Kidney (tissue), 22 donors: ENCODE measurements at places on chromosomes 16 and 17.

DNA sequence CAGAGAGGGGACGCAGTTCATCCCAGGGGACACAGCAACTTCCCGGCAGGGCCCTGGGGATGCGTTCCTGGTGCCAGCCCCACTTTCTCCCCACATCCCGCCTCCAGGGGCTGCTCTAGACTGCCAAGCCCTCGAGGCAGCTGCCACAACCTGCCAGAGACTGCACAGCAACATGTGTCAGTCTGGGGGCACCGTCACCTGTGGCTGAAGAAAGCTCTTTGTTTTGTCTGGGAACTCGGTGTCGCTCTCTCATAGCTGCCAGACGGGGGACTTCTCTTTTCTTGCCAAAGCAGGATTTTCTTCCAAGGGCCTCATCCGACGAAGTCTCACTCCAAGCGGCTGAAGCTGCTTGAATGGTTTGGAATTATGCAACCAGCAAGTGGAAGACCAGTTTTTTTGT lies 43.7 kb downstream of the COTL1 start:
- no peak overlapping the region for H3K4me3 ChIP-seq
- H3K27ac ChIP-seq: no peak overlapping the region
- peaks cover 7% of the 10 kb centered on the region for H3K36me3 ChIP-seq
- H3K27me3 ChIP-seq: no peaks in the 10 kb centered on the region

- no peaks in the 10 kb centered on the region for H3K4me1 ChIP-seq
- no peaks in the 10 kb centered on the region for H3K36me3 ChIP-seq
- peak overlapping the region; percentile 39 for H3K4me3 ChIP-seq
- DNase-seq: no peak
- peak overlapping the region; percentile 8 for H3K27ac ChIP-seq
- no peaks in the 10 kb centered on the region for H3K27me3 ChIP-seq
Observed at GRCh38 chr16:65532258-65532657, 410.4 kb upstream of the CDH11 start.

DNA sequence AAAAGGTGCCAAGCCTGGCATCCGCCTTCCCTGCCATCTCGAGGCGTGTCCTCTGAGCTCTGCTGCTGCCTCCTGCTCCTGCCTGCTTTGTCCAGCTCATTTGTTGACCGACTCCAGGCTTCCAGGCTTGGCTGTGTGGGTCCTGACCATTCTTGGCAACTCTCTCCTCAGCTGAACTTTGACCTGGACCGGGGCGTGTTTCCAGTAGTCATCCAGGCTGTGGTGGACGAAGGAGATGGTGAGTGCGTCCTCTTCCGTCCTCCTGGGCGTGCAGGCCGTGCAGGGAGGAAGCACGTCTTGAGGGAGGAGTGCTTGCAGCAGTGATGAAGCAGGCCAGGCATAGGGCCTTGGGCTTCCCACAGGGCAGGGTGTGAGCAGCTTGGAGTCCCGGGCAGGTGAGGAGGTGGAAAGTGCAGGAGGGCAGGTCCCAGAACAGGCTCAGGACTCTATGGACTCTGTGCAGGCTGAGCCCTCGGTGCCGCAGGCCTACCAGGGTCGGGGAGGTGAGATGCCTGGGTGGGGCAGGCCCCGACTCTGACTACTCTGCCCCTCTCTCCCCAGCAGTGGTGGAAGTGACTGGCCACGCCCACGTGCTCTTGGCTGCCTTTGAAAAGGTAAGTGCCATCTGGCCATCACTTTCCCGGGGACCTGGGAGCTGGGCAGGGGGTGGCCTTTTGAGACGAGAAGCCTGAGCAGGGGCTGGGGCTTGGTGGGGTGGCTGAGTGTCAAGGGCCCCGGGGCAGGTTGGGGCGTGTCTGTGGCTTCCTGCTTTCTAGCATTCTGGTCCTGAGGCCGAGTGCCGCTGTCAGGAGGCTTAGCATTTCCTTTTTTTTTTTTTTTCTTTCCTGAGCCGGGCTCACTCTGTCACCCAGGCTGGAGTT lies 28.6 kb upstream of the NUDT16L1 start:
- no peaks in the 10 kb centered on the region for H3K4me1 ChIP-seq
- no peak for DNase-seq
- H3K4me3 ChIP-seq: no peak overlapping the region

DNA sequence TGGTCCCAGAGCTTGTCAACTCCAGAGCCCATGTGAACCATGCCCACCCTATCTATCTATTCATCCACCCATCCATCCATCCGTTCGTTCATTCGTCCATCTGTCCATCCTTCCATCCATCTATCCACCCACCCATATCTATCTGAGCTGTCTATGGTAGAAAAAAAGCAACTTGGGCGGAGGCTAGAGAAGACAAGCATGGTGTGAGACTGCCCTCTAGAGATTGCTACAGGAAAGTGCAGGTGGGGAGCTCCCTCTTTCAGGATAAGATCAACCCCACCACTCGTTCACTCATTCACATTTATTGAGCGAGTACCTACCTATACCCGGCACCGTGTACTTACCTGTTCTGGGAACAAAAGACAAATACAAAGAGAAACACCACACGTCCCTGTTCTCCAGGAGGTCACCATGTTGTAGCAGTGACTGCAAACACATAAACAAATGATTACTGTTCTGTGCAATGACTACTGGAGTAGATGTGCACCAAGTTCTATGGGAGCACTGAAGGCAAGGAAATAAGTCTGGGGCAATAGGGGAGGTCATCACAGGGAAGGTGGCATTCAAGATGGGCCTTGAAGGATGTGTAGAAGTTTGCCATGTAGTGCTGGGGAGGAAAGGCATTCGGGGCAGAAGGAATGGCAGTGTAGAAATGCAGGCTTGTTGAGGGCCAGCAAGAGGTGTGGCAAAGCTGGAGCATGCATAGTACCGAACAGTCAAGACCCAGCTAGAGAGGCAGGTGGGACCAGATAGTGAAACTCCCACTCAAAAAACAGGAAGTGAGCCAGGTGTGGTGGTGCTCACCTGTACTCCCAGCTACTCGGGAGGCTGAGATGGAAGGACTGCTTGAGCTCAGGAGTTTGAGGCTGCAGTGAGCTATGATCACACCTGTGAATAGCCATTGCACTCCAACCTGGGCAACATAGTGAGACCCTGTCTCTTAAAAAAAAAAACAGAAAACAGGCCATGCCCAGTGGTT lies 13.4 kb upstream of the ATP5MC1 start:
- no peaks in the 10 kb centered on the region for H3K4me1 ChIP-seq
- H3K27ac ChIP-seq: no peak overlapping the region
- DNase-seq: peak; percentile 82
- no peaks in the 10 kb centered on the region for H3K36me3 ChIP-seq

DNA sequence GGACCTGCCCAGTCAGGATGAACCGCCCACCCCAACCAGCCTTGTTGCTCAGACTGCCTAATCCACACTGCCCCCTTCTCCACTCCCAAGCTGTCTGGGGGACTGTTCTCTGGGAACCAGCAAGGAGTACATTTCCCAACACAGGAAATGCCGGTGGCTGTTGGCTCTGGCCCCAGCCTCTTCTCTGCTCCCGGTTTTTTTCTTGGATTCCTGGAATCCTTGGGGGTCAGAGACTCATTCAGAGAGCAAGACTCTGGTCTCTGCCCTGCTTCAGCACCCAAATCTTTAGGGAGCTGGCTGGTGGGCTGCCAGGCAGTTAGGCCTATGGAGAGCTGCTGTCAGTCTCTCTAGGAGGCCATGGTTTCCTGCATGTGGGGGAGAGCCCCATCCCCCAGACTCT lies 10.8 kb upstream of the MTMR4 start:
- no peak overlapping the region for H3K4me3 ChIP-seq
- H3K4me1 ChIP-seq: no peaks in the 10 kb centered on the region
- peak; percentile 91 for DNase-seq
- no peaks in the 10 kb centered on the region for H3K36me3 ChIP-seq
- peak overlapping the region; percentile 63 for H3K27ac ChIP-seq
- no peaks in the 10 kb centered on the region for H3K27me3 ChIP-seq

GRCh38 chr16:86465434-86465833 lies 44.9 kb upstream of the FOXF1 start:
- no peak for DNase-seq
- no peak overlapping the region for H3K27ac ChIP-seq

DNA sequence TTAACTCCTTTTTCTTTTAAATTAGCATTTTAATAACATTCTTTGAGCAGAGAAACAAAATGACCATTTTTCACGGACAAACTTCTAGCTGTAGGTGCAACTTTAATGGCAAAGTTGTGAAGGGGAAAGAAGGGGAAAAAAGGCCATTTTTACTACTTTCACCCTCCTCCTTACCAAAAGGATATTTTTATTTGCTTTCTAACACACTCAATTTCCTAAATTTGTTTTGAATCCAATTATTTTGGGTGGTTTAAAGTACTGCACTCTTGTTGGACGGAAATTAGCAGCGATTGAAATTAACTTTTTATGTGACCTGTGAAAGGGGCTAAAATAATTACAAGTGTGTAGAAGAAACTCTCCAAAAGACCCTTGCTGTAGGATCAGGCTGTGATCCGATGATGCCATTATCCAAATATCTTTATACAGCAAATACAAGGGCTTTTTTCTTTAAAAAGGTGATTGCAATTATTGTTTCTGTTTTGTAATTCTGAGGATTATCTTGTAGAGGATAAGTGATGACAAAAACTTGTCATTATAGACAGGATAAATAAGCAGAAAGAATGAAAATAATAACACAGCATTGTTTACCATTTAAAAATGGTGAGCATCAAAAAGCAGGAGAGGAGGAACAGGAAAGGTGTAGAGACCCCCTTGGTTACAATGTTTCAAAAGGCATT lies 42.4 kb downstream of the SNX11 start:
- H3K27me3 ChIP-seq: peaks cover 13% of the 10 kb centered on the region
- peaks cover 3% of the 10 kb centered on the region for H3K4me1 ChIP-seq
- H3K27ac ChIP-seq: no peak overlapping the region
- no peak overlapping the region for H3K4me3 ChIP-seq
- no peaks in the 10 kb centered on the region for H3K36me3 ChIP-seq
- DNase-seq: no peak
